ENCODE measurements at places on chromosomes 6 and 20. TPM values are rescaled to one million over a fixed set of nuclear protein-coding genes. Genes with fewer than 3 reads are reported as not detected.

Gene CD24
- total RNA-seq = 59.4 TPM

Gene IPCEF1
- 6.1 TPM for total RNA-seq

GRCh38 chr6:144697801-144698200, 412.7 kb downstream of the UTRN start:
- DNase-seq = no peak

Gene SNAP25
- total RNA-seq = 2.1 TPM

DNA sequence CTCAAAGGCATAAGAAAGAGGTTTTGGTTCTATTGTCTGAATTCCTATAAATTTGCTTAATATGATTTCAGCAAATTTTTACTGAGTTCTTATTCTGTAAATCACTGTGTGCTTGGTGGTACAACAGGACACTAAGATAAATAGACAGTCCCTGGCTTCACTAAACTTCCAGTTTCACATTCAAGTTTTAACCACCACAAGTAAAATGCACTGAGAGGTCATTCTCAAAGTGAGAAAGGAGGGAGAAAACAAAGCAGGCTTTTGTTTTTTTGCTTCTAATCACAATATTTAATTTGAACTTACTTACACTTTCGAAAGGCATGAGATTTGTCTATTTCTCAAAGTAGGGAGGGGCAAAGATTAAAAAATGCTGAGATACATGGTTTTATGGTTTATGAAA, 445.7 kb downstream of the CDC5L start:
- DNase-seq = no peak

GRCh38 chr6:90230548-90231215, 66.0 kb downstream of the BACH2 start:
- no peak for DNase-seq

GRCh38 chr20:37353285-37353849, 7.4 kb downstream of the SRC start:
- DNase-seq = no peak

- no peak for DNase-seq
These were observed 979.1 kb upstream of the FLRT3 start for GRCh38 chr20:15316556-15316955.

DNA sequence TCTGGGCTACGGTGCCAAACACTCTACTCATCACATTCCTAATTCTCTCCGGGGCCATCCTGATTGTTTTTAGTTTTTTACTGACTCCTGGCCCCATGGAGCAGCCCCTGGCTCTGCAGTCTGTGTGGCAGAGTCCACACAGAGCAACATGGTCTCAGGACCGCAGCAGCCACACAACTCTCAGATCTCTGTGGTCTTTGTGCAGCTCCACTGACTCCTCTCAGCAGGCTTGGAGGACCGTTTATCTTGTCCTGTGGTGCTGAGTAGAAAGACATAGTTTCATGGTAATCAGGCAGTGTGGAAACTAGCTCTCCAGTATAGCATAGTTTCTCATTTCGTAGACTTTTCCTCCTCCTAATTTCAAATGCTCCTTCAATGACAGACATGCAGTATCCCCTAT, 168.4 kb downstream of the EDN1 start:
- no peak for DNase-seq

- no peak for DNase-seq
These were observed 1.5 kb downstream of the SERPINB1 start for GRCh38 chr6:2839982-2840748.

DNA sequence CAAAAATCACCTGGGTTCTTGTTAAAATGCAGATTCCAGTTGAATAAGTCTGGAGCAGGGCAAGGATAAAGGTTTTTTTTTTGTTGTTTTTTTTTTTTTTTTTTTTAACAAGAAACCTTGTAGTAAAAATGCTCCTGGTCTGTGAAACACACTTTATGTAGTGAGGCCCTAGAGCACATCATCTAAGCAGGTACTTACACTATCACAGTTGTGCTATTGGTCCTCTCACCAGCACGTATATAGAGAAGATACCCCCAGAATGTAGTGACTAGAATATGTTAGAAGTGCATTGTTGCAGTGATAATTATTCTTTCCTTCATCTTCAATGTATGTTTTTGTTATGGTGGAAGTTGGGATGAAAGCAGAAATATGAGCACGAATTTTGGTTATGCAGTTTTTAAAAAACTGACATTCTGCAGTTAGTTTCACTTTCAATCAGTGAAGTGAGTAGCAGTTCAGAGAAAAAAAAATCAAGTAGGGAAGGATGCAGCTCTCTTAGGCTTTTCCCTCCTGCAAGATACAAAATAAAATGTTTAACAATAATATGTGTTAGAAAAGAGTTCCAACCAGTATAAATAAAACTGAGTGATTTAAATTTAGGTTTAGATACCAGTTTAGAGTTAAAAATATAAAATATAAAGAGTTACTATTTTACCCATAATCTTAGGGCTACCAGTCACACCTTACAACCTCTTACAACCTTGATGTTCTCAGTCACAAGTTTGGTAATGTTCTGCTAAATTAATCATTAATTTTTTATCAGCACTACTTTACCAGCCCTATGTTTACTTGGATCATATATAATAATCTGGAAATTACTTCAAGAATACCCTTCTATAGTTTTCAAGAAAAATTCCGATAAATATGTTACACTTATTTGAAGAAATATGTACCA, 9.2 kb upstream of the DEFB113 start:
- DNase-seq = no peak

GRCh38 chr20:38762174-38762573, 13.9 kb downstream of the ACTR5 start:
- no peak for DNase-seq

DNA sequence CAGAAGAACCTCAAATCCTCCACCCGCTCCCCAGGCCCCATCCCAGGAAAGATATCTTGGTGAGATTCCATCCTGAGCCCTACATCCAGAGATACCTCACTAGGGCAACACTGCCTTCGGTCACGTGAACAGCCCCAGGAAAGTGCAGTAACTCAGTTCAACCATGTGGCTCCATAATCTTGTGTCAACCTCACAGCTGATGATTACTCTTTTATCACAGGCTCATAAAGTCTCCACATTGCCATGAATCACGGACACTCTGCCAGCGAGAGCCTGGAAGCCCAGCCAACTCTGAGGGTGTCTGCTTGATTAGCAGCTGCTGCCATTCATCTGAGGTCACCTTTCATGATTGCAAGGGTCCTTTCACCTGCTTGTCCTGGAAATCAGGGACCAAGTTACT, 175.8 kb upstream of the LRFN2 start:
- DNase-seq = no peak

All from prostate gland (tissue), 2 donors.